Daoy (cell line): ENCODE measurements at places on chromosomes 5 and 9. TPM values are rescaled to one million over a fixed set of nuclear protein-coding genes. Genes with fewer than 3 reads are reported as not detected.
A peak's percentile ranks its signal among the peaks of the same experiment; 100 is the strongest.

DNA sequence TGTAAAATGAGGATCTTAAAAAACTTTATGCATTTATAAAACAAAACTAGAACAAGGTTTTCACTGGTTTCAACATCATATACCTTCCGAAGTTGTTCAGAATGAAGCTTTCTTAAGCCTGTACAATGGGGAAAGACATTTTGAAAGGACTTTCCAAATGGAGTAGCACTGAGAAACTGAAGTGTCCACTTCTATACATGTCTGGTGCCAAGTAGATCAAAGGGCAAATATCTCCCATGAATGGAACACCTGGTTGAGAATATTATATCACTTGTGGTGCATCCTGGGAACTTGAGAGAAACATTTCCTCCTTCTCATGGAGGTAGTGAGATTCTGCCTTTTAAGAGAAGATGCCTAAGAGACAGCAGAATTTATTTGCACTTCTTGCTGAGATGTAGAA is 182.1 kb upstream of the ACTBL2 start:
- DNase-seq, result no peak

DNA sequence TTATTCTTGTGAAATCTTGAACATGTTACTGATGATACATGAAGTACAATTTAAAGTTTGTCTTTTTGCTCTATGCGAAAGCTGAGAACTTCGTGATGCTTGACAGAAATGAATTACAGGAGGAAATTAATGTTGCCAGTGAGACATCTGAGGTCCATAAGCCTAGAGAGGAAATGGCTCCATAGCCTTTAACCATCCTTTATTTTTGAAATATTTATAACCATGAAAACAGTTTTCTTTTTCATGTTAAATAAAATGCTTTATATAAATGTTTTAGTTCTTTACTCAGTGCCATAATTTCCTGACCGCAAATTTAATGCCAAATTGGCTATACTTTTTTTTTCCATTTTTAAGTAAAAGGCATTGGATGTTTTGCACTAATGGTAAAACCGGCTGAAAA is 29.1 kb downstream of the F2RL2 start:
- no peak for DNase-seq

DNA sequence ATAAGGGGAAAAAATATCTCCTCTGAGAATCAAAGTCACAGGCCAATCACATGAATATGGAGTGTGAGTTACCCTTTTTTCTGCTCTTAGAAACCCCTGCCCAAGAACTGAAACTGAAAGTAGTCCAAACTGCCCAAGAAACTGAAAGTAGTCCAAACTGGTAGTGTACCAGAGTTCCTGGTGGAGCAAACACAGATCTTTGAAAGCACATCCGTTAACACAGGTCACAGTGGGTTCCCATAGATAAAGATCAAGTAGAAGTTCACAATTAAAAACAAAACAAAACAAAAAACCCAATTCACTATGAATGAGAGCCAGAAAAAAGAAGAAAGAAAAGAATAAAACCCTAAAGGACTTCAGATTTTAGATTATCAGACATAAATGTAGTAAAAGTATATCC is 332.4 kb upstream of the EFNA5 start:
- DNase-seq, result peak; percentile 78

FGFR4 gene
- total RNA-seq, result 0.57 and 0.97 TPM in 2 replicates

- DNase-seq, result peak; percentile 87
Observed at GRCh38 chr5:71830681-71831539, 111.8 kb downstream of the CARTPT start.

DNA sequence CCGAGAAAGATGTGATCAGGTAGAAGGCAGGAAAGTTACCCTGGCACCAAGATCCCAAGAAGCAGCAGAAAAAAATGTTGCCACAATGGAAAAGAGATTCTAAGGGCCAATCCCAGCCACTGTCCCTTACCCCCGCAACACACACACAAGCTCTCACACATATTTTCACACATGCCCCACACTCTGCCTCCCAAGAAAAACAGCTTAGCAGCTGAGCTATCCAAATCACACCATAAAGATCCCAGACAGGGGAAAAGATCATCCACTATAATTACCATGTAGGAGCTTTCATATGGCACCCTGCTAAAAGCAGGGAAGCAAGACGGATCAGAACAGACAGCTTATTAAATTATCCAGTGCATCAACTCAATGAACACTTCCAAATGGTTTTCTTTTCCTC is 143.4 kb downstream of the FAM114A2 start:
- no peak for DNase-seq

DNA sequence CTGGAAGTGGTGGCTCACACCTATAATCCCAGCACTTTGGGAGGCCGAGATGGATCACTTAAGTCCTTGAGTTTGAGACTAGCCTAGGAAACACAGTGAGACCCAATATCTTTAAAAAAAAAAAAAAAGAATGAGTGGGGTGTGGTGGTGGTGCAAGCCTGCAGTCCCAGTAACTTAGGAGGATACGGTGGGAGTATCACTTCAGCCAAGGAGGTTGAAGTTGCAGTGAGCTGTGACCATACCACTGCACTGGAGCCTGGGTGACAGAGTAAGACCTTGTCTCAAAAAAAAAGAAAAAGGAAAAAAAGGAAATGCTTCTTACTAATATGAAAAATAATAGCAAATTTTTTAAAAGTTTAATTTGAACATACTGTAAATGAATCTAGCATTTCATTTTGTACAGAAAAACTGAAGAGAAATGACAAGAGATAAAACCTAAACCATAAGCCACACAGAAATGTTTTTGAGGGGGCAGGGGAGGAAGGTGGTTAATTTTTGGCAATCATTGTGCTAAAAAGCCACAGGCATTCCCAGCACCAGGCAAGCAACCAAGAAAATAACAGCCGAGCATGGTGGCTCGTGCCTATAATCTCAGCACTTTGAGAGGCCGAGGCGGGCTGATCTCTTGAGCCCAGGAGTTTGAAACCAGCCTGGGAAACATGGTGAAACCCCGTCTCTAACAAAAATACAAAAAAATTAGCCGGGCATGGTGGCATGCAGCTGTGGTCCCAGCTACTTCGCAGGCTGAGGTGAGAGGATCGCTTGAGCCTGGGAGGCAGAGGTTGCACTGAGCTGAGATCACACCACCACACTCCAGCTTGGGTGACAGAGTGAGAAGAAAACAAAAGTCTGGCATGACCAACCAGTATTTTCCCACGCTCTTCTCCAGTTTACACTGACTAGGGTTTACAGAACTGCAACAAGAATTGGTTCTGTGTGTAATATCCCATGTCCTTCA is 114.5 kb upstream of the NR5A1 start:
- DNase-seq, result peak; percentile 82

- DNase-seq, result no peak
Observed at GRCh38 chr5:7246287-7246686, 149.7 kb upstream of the ADCY2 start.

CARD9 gene
- total RNA-seq, result 0.36 and 1.1 TPM in 2 replicates

SHISAL2B gene
- total RNA-seq, result not detected in 2 replicates

- no peak for DNase-seq
Observed at GRCh38 chr5:44891116-44891515, 82.4 kb downstream of the MRPS30 start.

IFNE gene
- not detected in 2 replicates for total RNA-seq

DNA sequence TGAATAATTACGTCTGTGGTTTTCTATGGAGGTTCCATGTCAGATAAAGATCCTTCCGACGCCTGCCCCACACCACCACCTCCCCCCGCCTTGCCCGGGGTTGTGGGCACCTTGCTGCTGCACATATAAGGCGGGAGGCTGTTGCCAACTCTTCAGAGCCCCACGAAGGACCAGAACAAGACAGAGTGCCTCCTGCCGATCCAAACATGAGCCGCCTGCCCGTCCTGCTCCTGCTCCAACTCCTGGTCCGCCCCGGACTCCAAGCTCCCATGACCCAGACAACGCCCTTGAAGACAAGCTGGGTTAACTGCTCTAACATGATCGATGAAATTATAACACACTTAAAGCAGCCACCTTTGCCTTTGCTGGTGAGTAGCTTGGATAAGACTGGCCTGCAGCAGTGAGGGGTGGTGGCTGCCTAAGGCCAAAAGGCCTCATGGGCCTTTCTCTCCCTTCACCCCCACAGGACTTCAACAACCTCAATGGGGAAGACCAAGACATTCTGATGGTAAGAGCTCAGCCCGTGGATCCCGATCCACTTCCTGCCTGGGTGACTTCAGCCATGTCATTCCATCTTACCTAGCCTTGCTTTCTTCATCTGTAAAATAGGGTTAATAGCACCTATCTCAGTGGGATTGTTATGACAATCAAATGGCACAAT is at the start of gene IL3:
IL3 (plus strand) TSS at position 155 of the 661 bp plus-strand sequence; CDS start at position 207, 52 bp downstream.
- peak; percentile 0 for DNase-seq

GRCh38 chr9:72996684-72997314 is 43.9 kb upstream of the ALDH1A1 start:
- no peak for DNase-seq

OR1Q1 gene
- not detected in 2 replicates for total RNA-seq

- no peak for DNase-seq
Observed at GRCh38 chr5:67732471-67732870, 483.1 kb upstream of the PIK3R1 start.

COL23A1 gene
- 21.7 and 27.1 TPM in 2 replicates for total RNA-seq

IFNK gene
- not detected in 2 replicates for total RNA-seq

SHOC1 gene
- total RNA-seq, result not detected in 2 replicates

PCDHB5 gene
- total RNA-seq, result 20.6 and 21.7 TPM in 2 replicates

PCDHGB5 gene
- total RNA-seq, result 0.09 TPM in 1 of 2 replicates, not detected in the other

DNA sequence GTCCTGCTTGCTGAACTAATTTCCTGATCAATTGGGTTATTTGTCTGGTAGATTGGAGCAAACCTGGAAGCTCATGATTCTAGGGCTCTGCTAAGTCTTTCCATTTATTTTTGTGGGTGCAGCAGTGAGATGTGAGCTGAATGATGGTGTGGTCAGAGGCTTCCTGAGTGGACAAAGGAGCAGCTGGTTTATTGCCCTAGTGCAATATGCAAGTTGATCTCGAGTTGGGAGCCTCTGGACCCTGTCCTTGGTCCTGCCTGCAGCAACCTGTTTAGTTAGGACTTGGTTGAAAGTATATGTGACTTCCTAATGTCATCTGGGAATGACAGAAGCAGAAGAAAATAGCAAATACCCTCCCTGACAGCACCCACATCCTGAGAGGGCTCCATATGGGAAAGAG is 4.2 kb upstream of the UNC5A start:
- DNase-seq, result no peak

SOHLH1 gene
- total RNA-seq, result 0.18 TPM in 1 of 2 replicates, not detected in the other

DNA sequence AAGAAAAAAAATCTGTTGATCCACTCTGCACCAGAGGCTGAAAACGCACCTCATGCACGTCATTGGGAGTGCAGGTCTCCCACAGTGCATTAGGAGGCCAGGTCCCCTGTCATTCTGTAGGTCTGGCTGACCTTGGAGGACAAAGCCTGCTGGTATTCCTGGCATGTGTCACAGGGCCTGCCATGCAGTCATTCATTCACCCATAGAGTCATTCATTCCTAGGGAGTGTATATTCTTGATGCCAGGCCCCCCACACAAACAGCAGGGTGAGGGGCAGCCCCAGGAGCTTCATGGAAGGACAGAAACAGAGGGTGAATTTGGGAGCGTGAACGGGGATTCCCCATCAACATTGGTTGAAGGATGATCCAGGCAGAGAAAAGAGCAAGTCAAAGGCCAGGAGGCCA is 2.2 kb downstream of the GBGT1 start:
- no peak for DNase-seq

DNA sequence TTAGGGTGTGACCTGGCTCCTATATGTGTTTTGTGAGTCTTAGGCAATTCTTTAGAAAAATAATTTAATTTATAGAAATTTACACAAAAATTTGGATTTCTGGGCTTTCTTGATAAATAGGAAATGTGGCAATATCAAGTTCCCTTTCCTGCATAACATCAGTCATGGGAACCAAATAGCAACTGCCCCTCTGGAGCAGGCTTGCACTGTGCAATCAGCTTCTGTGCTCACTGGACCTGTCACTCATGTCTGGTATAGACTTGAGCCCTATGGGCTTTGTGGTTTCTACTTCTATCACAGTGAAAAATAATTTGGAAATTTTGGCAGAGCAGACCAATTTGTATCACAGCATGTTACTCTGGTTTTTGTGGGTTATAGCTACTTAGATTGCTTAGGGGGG is 131.7 kb downstream of the ADGRV1 start:
- no peak for DNase-seq

CWC27 gene
- 21.6 and 43.3 TPM in 2 replicates for total RNA-seq

CDKN2A gene
- total RNA-seq, result not detected in 2 replicates

GRCh38 chr5:43298443-43298842 is 14.8 kb downstream of the HMGCS1 start:
- no peak for DNase-seq

GRCh38 chr9:134189470-134190231 is 25.3 kb upstream of the RNU6ATAC start:
- no peak for DNase-seq

- no peak for DNase-seq
Observed at GRCh38 chr9:27545471-27545870, 15.9 kb upstream of the MOB3B start.

RABGAP1 gene
- 13.7 and 19.1 TPM in 2 replicates for total RNA-seq

- no peak for DNase-seq
Observed at GRCh38 chr5:111384220-111384619, 128.1 kb downstream of the STARD4 start.

PCDHB6 gene
- total RNA-seq, result 0.69 and 2.9 TPM in 2 replicates

CACNA1B gene
- total RNA-seq, result 0.23 TPM in 1 of 2 replicates, not detected in the other

DNA sequence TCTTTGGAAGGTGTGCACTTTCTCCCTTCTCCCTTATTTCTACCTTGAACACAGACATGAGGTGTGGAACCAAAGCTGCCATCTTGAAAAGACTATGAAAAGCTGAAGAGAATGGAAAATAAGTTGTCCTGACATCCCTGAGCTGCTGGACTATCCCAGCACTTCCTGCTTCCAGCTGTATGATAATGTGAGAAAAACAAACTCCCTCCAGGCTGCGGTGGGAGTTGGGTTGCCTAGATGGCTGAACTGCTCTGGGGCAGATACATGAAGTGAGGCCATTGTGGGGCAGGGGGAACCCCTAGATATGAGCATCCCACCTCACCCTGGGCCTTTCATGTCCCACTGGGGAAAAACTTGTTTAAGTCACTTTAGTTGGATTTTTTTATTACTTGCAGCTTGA is 82.4 kb downstream of the BOD1 start:
- DNase-seq, result no peak
